Jurkat, Clone E6-1 (cell line): ENCODE measurements at places on chromosomes 3 and 15.

DNA sequence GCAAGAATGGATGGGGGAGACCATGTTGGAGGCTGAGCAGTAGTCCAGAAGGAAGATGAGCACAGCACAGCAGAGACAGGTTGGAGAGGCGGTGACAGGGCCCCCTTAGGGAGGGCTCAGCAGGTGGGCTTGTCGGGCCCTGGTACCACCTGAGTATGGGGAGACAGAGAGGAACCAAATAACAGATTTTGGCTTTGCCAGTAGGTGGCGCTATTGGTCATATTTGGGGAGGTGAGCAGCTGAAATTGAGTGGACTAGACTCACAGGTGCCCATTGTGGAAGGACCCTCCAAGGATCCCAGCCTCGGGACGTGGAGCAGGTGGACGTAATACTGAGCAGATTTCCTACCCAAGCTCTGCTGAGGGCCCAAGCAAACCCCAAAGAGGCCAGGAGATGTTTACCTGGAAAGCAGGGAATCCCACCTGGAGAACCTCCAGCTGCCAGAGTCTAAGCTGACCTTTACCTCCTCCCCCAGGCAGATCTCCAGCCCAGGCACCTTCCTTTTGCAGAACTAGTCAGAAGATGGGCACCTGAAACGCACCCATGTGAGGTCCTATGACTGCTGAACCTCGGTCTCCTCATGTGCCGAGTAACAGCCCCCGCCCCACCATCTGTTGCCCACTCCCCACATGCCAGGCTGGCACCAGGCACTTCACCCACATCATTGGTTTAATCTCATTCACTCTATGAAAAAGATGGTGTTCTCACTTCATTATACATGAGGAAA lies 24.6 kb upstream of the CORO2B start:
- peak; percentile 28 for DNase-seq

GRCh38 chr3:10561946-10562560 lies 56.7 kb upstream of the ATP2B2 start:
- no peak for DNase-seq

- no peak for DNase-seq
These were observed 73.4 kb downstream of the GTPBP8 start for GRCh38 chr3:113064183-113064582.

- no peak for DNase-seq
These were observed 4.3 kb downstream of the EPHB1 start for GRCh38 chr3:134799393-134799792.

- no peak for DNase-seq
These were observed 11.6 kb downstream of the CLCN2 start for GRCh38 chr3:184349563-184350470.

DNA sequence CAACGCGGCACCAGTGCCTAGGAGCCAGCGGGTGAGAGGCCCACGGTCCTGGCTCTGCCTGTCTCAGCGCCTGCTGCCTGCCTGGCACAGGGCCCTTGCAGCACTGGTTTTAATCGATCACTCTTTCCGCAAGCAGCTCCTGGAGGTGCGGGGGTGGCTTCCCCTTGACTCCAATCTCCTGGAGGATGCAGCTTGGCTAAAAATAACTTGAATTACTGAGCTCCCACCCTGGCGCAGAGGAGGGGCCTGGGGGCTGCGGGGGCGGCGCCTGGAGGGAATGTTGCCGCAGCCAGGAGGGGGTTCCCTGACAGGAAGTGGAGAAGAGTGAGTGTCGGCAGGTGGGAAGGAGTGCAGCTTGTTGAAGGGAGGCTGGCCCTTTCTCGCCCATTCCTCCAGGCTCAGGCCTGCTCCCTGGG lies 9.9 kb upstream of the RPL29 start:
- DNase-seq: no peak

DNA sequence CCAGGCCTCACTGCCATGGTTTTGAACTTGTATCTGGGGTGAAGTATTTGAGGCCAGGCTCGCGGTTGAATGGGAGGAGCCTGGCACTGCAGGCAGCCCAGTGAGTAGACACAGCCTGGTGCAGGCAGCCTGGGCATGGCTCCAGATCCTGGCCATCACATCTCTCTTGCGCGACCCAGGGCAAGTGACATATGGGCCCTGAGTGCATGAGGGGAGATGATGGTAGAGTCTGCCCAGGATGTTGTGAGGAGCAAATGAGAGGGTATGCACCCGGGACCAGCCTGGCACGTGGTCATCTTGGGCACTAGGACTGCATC lies 103.5 kb downstream of the TBC1D2B start:
- no peak for DNase-seq

DNA sequence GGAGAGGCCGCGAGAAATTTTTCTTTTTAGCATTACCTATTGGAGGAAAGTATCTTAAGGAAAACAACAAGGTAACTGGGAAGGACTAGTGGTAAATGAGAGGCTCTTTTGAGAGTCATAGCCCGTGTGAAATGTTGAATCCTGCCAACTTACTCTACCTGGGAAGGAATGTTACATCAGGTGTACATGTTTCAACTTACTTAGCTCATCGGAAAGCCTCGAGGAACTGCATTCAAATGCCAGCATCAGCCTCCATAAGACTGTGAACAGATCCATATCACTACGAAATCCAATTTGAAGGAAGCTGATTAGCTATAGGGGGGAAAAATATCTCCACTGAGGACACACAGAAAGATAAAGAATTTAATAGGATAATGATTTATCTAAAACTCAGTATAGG lies 72.3 kb upstream of the PDZRN3 start:
- DNase-seq: no peak

DNA sequence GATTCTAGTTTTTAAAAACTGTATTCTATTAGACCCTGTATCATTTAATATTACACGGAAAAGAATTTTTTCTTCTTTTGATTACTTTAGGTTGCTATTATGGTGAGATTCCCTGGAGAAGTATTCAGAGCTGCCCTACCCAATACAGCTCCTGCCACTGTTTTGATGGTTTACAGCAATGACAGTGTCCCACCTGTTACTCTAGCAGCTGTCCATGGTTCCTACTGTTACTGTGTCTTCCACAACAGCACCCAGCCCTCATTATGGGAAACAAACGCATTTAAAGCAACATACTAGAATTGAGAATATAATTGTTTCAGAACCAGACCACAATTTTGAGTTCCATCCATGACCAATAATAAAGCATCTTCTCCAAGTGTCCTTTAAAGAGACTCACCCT lies 450.7 kb downstream of the SHQ1 start:
- no peak for DNase-seq

- DNase-seq: no peak
These were observed 815.5 kb upstream of the CFAP20DC start for GRCh38 chr3:59865351-59865750.

- DNase-seq: no peak
These were observed 200.4 kb upstream of the WNT5A start for GRCh38 chr3:55687526-55687925.

- DNase-seq: peak; percentile 21
These were observed 172.2 kb downstream of the PPM1L start for GRCh38 chr3:160928183-160928726.

- DNase-seq: no peak
These were observed 135.7 kb downstream of the MEIS2 start for GRCh38 chr15:36964626-36965025.
